ENCODE measurements at places on chromosomes 2 and 18.

- no peak for DNase-seq
Measured at GRCh38 chr2:231931481-231931915, 5.3 kb upstream of the NPPC start.

DNA sequence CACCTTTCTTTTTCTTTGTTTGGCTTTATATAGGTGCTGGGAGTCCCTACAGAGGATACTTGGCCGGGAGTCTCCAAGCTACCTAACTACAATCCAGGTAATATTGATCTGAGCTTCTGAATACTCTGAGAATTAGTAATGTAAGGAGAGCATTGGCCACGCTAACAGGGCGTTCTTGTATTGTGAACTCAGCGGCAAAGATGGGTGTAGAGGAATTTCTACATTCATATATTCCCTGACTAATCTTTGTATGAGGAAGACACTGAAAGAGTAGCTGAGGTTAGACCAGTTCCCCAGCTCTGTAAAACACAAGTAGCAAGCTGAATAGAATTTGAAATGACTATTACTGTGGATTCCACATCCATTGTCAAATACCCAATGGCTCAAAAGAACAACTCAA, 48.5 kb downstream of the CDK15 start:
- no peak for DNase-seq

DNA sequence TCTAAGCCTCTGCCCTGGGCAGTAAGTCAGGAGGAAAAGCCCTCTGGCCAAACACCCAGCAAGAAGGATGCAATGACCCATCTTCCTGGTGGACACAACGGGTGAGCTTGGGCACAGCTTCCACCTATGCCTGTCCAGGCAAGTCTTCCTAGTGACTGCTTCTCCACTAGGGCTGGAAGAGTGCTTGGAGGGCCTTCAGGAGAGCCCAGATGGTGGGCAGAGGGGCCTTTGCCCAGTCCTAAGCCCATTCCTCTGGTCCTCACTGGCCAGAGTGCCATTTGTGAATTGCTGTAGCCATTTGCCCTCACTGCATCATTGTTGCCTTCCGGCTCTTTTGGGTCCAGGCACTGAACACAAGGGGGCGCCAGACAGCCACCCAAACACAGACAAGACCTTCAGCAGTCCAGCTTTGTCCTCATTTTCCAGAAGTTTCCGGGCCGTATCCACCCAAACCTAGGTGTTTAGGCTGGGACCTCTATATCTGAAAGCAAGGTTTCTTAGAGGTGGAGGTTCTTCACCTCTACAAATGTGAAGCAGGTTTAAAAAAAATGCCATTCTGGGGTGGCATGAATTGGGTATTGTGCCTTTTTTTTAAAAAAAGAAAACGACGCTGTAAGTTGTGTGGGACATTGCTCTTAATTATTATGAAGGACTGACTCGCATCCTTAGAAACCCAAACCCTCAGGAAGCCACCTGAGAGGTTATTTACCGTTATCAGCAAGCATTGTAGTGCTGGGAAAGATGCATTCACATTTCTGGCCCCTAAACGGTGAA, 29.5 kb downstream of the PAX8 start:
- peak; percentile 30 for DNase-seq

DNA sequence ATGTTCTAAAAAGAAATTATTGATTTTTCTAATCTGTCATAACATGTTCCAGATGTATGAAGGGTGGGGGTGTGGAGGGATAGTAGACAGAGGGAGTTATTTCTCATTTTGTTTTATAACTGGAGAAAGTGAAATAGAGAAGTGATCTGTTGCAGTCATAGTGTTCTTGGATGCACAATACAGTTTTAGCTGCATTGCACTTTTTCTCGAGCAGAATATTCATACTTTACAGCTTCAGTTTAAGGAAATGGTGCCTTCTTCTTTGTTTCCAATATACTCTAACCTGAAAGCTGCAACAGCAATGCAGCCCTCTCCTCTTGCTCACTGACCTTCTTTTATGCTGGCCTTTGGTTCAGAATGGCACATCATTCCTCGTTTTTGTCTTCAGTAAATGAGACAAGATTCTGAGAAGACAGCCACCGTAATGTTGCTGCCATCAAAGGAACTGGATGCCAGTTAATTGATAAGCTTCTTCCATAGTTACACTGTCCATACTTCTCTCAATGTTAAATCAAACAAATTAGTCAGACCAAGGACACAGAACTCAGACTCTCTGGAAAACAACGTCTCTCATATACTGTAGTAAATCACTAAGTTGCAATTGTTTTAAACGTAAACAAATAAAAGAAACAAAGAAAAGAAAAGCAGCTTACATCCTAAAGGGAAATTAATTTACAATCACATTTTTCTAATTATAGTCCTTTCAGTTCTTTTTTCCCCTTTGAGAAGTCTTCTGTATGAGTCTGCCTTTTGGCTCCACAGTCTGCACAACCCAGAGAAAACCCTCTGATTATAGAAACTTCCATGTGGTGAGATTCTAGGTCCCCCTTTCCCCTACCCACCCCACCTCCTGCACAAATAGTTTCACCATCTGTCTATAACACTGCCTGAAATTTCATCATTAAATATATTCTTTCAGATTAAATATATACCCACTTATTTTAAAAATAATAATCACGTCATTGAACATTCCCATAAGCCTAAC, 97.4 kb upstream of the UGP2 start:
- no peak for DNase-seq

- no peak for DNase-seq
Measured at GRCh38 chr2:121330921-121331320, 45.9 kb upstream of the TFCP2L1 start.

- no peak for DNase-seq
Measured at GRCh38 chr2:192195548-192196418, 1.1 kb upstream of the TMEFF2 start.

DNA sequence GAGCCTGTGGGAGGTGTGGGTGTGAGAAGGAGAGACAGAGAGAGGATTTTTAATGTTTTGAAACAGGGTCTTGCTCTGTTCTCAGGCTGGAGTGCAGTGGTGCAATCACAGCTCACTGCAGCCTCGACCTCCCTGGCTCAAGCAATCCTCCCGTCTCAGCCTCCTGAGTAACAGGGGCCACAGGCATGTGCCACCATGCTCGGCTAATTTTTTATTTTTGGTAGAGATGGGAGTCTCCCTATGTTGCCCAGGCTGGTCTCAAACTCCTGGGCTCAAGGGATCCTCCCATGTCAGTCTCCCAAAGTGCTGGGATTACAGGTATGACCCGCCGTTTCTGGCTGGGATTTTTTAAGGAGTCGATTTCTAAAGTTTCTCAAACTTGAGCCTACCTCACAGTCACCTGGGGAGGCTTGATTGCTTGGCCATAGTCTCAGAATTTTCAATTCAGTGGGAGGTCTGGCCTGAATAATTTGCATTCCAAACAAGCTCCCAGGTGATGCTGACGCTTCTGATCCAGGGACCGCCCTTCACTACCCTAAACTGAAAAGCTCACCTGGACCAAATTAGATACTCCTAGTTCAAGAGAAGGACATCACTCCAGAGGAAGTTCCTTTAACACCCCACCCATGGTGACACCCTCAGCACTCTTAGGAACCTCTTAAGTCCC, 70.8 kb upstream of the SLC1A4 start:
- DNase-seq: no peak

DNA sequence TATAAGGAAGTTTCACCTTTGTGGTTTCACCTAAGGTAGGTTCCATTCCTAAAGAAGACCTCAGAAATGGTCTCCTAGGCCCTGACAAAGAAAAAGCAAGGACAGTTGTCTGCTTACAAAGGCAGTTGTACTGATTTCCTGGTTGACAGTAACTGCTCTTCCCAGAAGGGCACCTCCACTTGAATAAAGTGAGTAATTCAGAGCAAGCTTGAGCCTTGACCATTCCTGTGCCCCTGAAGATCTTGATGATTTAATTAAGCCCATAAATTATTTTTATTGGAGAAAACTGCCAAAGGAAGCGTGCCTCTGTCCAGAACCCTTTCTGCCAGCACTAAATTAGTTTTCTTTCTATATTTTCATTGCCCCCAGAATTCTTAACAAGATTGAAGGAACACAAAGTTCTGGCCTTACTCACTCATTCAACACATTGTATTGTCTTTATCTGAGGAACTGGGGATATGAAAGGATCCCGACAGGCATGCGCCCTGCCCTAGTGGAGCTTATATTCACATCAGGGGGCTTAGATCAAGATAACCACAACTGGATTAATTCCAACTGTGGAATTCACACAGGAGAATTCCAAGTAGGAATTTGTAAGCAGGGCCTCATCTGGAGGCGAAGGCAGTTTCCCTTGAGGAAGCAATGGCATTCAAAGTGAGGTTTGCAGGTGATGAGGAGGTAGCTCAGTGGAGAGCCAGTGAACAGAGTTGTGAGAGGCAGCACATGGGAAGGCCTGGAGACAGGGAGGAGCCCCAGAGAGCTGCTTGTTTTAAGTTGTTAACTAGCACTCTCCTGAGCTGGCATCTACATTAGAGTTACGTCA, 21.2 kb downstream of the PTRHD1 start:
- no peak for DNase-seq

DNA sequence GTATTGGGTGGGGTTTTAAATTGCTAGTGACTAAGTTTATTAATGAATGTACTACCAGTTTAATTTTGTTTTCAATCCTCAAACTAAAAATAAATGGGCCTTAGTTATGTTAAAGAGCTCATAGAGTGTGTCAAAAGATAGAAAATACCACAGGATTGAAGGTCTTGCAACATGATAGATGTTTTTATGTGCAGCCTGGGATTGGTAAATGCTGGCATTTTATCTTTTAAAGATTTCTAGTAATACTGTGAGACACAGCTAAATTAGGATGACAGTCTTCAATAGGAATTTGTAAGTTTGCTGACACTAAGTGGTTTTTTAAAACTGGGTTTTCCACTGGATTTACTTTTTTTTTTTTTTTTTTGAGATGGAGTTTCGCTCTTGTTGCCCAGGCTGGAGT, 122.3 kb downstream of the HAUS1 start:
- no peak for DNase-seq

- no peak for DNase-seq
Measured at GRCh38 chr2:143321994-143322393, 192.8 kb downstream of the ARHGAP15 start.

- DNase-seq: no peak
Measured at GRCh38 chr2:174607989-174608865, 10.6 kb upstream of the WIPF1 start.

DNA sequence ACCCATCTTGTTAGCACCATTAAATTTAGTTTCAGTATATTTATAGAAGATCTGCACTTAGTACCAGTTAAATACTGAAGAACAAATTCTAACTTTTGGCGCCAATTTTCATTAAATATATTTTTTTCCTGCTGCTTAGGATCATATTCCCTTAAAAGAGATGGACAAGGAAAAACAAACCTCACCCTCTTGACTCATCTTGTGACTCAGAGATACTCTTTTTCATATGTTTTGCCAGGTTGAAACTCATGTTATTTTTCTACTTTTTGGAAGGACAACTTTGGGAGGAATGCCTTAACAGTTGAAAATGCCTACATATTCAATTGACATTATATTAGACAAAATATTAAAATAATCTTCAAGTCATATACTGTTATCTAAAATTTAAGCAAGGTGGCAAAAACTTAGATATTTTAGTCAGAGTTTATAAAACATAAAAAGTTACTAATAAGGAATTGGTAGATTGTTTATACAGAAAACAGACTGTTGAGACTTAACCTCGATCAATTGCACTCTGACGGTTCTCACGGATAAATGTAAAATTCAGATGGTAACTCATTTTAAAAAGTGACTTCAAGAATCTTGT, 36.2 kb downstream of the PNO1 start:
- no peak for DNase-seq

GRCh38 chr2:73982140-73982617, 2.5 kb upstream of the TET3 start:
- no peak for DNase-seq

- DNase-seq: no peak
Measured at GRCh38 chr18:60686142-60686541, 313.6 kb upstream of the MC4R start.

DNA sequence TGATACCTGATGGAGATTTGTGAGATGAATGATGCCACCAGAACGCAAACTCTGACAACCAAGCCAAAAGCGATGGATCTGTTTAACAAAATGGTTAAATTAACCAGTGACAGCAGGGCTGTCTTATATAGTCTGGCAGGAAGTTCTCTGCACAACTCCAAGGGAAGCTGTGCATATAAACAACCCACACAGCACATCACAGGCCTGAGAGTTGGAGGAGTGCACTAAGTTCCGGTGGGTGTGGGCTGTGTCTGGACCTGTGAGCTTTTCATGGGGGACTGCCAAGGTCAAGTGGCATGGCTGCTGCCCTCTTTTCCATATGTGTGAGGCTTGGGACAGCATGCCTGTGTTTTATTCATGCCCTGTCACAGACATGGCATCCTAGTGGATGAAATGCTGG, 414.6 kb upstream of the TRIB2 start:
- no peak for DNase-seq

DNA sequence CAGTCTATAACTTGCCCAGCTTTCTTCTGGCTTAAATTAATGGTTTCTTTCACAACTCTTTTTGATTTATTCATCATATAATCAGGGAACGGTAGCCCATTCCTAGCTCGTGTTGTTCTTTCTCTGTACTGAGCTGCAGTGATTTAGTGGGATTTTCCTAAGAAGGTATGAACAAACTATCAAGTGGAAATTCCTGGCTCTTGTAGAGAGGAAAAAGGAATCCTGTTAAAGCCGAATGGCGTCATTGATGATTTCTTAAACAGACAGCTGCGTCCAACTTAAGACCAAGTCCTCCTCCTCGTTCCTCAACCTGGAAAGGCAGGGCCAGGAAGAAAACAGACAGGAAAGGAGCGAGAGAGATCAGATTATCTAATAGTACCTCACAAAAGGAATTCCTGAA, 69.2 kb upstream of the CABLES1 start:
- DNase-seq: no peak

DNA sequence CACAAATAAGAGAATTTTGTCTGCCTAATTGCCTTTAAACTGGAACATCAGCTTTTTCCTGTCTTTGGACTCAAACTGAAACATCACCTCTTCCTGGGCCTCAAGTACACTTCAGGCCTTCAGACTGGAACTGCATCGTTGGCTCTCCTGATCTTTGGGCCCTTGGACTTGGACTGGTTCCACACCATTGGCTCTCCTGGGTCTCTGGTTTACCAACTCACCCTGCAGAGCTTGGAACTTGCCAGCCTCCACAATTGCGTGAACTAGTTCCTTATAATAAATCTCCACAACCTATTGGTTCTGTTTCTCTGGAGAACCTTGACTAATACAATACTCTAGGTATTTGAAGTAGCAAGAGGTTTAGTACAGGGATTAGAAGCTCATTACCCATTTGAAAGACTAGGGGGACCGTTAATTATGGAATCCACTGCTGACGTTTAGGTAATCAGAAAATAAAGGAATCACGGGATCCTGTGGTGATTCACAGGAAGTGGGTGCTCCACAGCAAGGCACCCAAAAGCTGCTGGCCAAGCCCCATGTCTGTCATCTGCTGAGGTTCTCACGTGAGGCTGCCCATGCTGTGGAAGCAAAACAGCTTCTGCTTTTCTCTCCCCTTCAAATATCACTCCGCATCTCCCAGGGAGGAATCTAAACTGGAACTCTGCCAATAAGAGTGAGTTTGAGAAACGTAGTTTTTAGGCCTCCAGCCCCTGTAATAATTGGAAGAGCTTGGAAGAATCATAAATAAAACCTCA, 20.0 kb upstream of the SGPP2 start:
- no peak for DNase-seq

GRCh38 chr2:65227020-65227455, 593 bp upstream of the ACTR2 start:
- no peak for DNase-seq

Data from NCI-H1417 (cell line).